ENCODE measurements at places on chromosomes 11 and 22. TPM values are rescaled to one million over a fixed set of nuclear protein-coding genes. Genes with fewer than 3 reads are reported as not detected.
A peak's percentile ranks its signal among the peaks of the same experiment; 100 is the strongest.

NXPE1 gene
- not detected for total RNA-seq

DNA sequence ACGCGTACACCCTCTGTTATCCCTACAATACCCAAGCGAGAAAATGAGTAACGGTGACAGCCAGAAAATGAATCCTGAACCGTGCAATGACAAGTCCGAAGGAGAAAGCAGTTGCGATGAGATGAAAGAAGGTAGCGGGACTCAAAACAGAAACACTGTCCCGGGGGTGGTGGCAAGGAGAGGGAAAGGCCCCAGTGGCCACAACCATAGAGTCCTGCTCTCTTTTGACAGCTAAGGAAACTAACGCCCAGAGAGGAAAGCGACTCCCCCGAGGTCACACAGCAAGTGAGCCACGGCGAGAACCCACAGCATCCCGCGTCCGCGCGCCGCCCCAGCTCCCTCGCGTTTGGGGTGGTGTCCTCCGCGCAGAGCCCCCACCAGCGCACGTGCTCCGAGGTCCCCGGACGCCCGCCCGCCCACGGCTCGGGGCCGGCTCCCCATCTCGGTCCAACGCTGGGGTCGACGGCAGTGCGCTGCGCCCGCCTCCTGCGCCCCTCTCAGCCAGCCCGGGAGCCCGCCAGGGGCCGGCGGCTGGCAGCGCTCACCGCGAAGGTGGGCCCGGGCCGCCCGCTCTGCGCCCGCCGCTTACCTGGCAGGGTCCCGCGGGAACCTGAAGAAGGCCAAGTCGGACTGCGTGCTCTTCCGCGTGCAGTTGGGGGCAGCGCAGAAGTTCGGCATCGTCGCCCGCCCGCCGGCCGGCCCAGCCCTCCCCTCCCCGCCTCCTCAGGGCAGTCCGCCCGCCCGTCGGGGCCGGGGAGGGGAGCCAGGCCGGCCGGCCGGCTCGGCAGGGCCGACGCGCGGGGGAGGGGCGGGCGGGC is 564 bp downstream of the THAP12 start:
- DNase-seq, result peak; percentile 71
- peak overlapping the region; percentile 87 for H3K27ac ChIP-seq
- no peaks in the 10 kb centered on the region for H3K27me3 ChIP-seq
- peaks cover 55% of the 10 kb centered on the region for H3K4me1 ChIP-seq
- peaks cover 12% of the 10 kb centered on the region for H3K36me3 ChIP-seq

- H3K27me3 ChIP-seq, result no peaks in the 10 kb centered on the region
- peak overlapping the region; percentile 82 for H3K27ac ChIP-seq
- no peak overlapping the region for H3K4me3 ChIP-seq
Measured at GRCh38 chr11:44556735-44557409, 8.6 kb upstream of the CD82 start.

GRCh38 chr11:73171436-73172161 is 29.5 kb upstream of the FCHSD2 start:
- DNase-seq, result no peak
- H3K4me1 ChIP-seq, result no peaks in the 10 kb centered on the region
- no peak overlapping the region for H3K4me3 ChIP-seq
- H3K36me3 ChIP-seq, result no peaks in the 10 kb centered on the region
- no peaks in the 10 kb centered on the region for H3K27me3 ChIP-seq

GRCh38 chr11:9030601-9031000 is 26.8 kb upstream of the NRIP3 start:
- no peak overlapping the region for H3K4me3 ChIP-seq
- H3K27me3 ChIP-seq, result no peaks in the 10 kb centered on the region
- no peaks in the 10 kb centered on the region for H3K4me1 ChIP-seq
- no peak for DNase-seq

RTN4RL2 gene
- 0.43 TPM for total RNA-seq

GRCh38 chr22:36741968-36742367 is 34.0 kb downstream of the IFT27 start:
- no peak for DNase-seq
- no peaks in the 10 kb centered on the region for H3K4me1 ChIP-seq
- H3K36me3 ChIP-seq, result no peaks in the 10 kb centered on the region
- H3K4me3 ChIP-seq, result no peak overlapping the region

RAB3IL1 gene
- not detected for total RNA-seq

DNA sequence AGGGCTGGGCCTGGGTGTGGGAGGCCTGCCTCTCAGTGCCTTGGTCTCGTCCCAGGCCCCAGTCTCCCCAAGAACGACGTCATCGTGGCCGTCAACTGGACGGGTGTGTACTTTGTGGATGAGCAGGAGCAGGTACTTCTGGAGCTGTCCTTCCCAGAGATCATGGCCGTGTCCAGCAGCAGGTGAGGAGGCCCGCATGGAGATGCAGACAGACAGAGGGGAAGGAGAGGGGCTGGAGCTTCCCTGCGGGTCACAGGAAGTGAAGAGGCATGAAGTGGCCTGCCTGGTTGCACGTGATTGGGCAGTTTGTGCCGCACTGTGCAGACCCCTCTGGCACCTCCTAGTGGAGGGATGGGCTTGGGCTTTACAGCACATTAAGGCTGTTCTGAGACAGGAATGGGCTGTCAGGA is 70.4 kb downstream of the MYO7A start:
- no peak overlapping the region for H3K27ac ChIP-seq
- H3K4me1 ChIP-seq, result no peaks in the 10 kb centered on the region
- peak; percentile 36 for DNase-seq
- H3K36me3 ChIP-seq, result no peaks in the 10 kb centered on the region

SNX15 gene
- total RNA-seq, result 7.3 TPM

DNA sequence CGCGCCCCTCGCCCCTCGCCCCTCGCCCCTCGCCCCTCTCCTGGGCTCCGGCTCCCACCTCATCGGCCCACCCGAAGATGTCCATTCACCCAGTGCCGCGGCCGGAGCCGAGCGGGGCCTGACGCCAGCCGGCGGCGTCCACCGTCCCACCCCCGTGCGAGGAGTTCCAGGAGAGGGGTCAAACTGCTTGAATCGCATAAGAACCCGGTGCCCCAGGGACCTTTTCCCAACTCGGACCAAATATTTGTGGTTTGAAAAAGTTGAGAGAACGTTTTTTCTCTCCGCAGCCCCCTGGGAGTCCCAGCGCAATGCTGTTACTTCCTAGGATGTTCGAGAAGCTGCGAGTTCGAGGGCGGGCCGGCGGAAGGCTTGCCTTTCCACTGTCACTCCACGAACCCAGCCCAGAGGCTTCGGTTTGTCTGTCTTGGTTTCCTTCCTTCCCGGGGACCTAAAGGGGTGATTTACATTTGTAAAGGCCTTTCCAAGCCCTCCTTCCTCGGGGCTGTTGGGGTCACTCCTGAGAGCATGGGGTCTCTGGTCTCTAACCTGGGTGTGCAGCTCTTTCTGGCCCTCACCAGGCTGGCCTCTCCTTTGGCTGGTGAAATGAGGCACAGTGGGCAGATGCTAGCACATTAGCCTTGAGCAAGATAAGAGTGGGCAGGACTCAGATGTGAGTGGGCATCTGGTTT is 38.0 kb downstream of the ETS1 start:
- peak overlapping the region; percentile 77 for H3K4me3 ChIP-seq
- no peaks in the 10 kb centered on the region for H3K27me3 ChIP-seq
- peaks cover 4% of the 10 kb centered on the region for H3K36me3 ChIP-seq
- DNase-seq, result no peak
- peaks cover 84% of the 10 kb centered on the region for H3K4me1 ChIP-seq

DNA sequence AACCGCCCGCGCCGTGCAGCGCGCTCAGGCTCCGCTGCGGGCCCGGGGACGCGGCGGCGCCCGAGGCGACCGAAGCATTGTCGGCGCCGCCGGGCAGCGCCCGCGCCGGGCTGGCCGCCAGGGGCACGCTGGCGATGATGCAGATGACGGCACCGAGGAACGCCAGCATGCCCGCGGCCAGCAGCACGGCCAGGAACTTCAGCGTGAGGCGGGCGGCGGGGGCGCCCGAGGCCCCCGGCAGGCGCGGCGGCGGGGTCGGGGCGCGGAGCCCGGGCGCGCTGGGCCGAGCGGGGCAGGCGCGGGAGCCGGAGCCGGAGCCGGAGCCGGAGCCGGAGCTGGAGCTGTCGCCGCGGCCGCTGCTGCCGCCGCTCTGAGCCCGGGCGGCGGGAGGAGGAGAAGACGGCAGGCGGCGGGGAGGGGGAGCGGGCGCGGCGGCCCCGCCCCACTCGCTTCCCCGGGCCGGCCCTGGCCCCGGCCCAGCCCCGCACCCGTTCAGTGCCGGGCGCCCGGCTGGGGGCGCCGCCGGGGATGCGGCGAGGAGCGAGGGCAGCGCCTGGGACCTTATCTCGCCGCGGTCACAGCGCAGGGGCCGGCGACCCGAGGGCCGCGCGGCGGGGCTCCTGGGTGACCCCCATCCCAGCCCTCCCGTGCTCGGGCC is at the start of gene NPTXR:
Gene NPTXR (minus strand): TSS at position 372 of the 658 bp plus-strand sequence.
- H3K36me3 ChIP-seq, result no peaks in the 10 kb centered on the region
- H3K4me3 ChIP-seq, result peak within 1 kb of the TSS; percentile 77
- H3K4me1 ChIP-seq, result peaks cover 15% of the 10 kb centered on the region
- H3K27ac ChIP-seq, result no peak within 1 kb of the TSS
- peaks cover 28% of the 10 kb centered on the region for H3K27me3 ChIP-seq
- DNase-seq, result peak; percentile 46

- H3K27ac ChIP-seq, result no peak overlapping the region
- H3K4me3 ChIP-seq, result no peak overlapping the region
- peaks cover 3% of the 10 kb centered on the region for H3K4me1 ChIP-seq
- no peaks in the 10 kb centered on the region for H3K36me3 ChIP-seq
Measured at GRCh38 chr11:1943977-1944376, 3.2 kb upstream of the MRPL23 start.

DNA sequence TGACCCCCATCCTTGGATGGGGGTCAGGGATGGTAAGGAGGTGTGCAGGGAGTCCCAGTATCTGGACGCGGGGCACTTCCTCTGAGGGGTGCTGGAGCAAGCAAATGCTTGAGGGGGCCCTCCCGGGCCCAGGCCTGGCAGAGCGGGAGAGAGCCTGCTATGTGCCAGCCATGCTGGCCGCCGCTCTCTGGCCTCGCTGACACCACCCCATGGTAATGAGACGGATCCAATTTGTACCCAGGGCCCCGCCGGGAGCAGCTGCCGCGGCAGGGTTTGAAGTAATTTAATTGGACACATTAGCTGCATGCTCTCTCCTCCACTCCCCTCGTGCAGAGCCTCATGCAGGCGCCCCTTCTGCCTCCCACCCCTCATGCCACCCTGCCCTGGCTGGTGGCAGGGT is 6.3 kb downstream of the SYT7 start:
- H3K4me1 ChIP-seq, result no peaks in the 10 kb centered on the region
- DNase-seq, result no peak
- peaks cover 38% of the 10 kb centered on the region for H3K27me3 ChIP-seq
- H3K4me3 ChIP-seq, result no peak overlapping the region
- no peak overlapping the region for H3K27ac ChIP-seq

GRCh38 chr22:17648569-17648968 is 10.0 kb downstream of the BCL2L13 start:
- no peak for DNase-seq
- peaks cover 2% of the 10 kb centered on the region for H3K4me1 ChIP-seq
- H3K4me3 ChIP-seq, result no peak overlapping the region

ARHGAP8 gene
- 3.2 TPM for total RNA-seq

SCN3B gene
- total RNA-seq, result not detected

GRCh38 chr11:100681064-100681502 is 6.0 kb upstream of the ARHGAP42 start:
- no peak overlapping the region for H3K4me3 ChIP-seq
- DNase-seq, result peak; percentile 19
- no peak overlapping the region for H3K27ac ChIP-seq
- peaks cover 14% of the 10 kb centered on the region for H3K4me1 ChIP-seq
- H3K36me3 ChIP-seq, result no peaks in the 10 kb centered on the region

DNA sequence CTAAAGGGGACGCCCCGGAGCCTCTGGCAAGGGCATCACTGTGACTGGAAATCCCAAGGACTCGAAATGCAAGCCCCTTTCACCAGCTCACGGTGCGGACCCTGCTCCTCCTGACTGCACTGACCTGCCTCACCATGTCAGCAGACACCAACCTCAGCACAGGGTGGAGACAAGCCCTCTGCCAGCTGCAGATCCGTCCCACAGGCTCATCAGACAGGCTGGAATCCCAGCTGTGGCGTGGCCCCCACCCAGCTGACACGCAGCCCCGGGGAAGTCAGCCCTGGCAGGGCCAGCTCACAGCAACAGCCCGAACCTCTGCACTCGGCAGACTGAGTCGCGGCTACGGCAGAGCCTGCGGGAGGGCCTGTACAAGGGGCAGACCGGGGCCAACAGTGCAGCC is 36.8 kb downstream of the BRD1 start:
- peak overlapping the region; percentile 45 for H3K27ac ChIP-seq
- no peak overlapping the region for H3K4me3 ChIP-seq
- no peak for DNase-seq
- H3K36me3 ChIP-seq, result peaks cover 24% of the 10 kb centered on the region
- no peaks in the 10 kb centered on the region for H3K27me3 ChIP-seq

- H3K36me3 ChIP-seq, result no peaks in the 10 kb centered on the region
- H3K27me3 ChIP-seq, result no peaks in the 10 kb centered on the region
- peaks cover 38% of the 10 kb centered on the region for H3K4me1 ChIP-seq
- no peak for DNase-seq
Measured at GRCh38 chr22:30392661-30393321, 4.0 kb upstream of the SEC14L2 start.

- H3K4me3 ChIP-seq, result no peak overlapping the region
- no peak for DNase-seq
- H3K4me1 ChIP-seq, result no peaks in the 10 kb centered on the region
- peaks cover 2% of the 10 kb centered on the region for H3K36me3 ChIP-seq
Measured at GRCh38 chr11:68169442-68169841, 43.7 kb downstream of the KMT5B start.

C1QTNF4 gene
- not detected for total RNA-seq

DNA sequence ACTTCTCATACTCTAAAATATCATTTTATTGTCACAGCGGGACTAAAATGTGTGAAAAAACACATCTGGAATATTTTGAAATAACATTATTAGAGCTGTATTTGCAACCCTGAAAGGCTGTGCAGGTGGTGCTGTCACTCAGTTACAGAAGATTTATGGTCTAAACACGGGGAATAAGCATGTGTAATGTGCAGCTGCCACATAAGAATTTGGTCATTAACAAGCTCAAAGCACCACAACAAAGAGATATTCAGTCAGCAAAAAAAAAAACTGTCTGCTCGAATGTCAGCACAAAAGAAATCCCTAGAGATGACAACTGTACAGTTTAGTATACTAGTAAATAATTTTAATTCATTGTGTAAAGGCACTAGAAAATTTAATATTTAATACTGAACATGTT is 31.3 kb downstream of the TMEM123 start:
- DNase-seq, result no peak
- H3K4me1 ChIP-seq, result peaks cover 83% of the 10 kb centered on the region
- peaks cover 66% of the 10 kb centered on the region for H3K36me3 ChIP-seq
- H3K4me3 ChIP-seq, result no peak overlapping the region

DNA sequence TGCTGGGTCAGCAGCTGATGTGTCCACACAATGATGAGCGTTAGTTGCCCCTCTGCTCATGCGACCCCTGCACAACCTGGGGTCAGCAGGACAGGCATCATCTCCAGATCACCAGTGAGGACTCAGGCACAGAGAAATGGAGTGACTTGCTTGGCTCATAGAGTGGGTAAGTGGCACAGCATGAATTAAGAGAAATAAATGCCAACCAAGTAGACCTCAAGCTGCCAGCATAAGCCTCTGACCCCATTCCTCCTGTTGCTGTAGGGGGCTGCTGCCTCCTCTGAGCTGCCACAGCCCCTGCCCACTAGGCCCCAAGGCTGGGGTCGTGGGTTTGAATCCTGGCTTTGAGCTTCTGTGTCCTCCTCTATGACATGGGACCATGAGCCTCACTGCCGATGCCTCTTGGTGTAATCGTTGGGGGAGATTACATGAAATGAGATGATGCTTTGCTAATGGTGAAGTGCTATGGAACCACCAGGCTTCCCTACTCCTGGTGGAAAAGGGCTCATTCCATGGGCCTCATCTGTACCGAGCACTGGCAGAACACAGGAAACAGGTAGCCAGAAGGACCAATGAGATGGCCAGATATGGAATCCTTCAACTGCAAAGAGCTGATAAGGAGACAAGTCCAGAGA is 33.6 kb downstream of the LRRC32 start:
- H3K36me3 ChIP-seq, result peaks cover under 1% of the 10 kb centered on the region
- H3K4me1 ChIP-seq, result peaks cover 12% of the 10 kb centered on the region
- no peak overlapping the region for H3K4me3 ChIP-seq
- peaks cover 18% of the 10 kb centered on the region for H3K27me3 ChIP-seq
- H3K27ac ChIP-seq, result no peak overlapping the region
- no peak for DNase-seq

All from activated naive CD8-positive, alpha-beta T cell treated with anti-CD3 and anti-CD28 coated beads for 36 hours (primary cell).